ENCODE measurements at places on chromosomes 4 and X.

DNA sequence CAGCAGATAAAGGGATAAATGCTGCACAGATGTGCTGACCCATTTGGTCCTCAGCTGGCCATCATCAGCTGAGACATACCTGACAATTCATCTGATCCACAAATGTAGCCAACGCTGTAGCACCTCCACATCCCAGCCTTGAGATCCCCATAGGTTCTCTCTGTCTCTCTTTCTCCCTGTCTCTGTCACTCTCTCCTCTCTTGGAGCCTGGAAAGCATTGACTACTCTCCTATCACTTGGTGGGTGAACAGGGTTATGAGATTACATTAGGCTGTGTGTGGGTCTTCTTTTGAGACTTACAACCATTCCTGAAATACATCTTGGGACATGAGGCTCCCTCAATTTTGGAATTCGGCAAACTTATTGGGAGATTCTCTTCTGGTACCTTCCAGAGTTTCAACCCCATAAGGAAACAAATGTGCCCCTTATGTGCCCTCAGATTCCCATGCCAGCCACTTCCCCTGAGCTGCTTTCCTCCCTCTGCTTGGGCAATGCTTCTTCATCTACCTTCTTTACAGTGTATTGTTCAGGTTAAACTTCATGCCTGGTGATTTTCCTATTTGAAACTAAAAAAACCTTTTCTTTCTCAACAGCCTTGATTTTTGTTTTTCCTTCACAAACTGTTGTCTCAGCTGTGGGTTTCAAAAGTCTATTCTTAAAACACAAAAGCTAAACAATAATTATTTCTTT is 29.1 kb upstream of the FGF2 start:
- no peak for DNase-seq

DNA sequence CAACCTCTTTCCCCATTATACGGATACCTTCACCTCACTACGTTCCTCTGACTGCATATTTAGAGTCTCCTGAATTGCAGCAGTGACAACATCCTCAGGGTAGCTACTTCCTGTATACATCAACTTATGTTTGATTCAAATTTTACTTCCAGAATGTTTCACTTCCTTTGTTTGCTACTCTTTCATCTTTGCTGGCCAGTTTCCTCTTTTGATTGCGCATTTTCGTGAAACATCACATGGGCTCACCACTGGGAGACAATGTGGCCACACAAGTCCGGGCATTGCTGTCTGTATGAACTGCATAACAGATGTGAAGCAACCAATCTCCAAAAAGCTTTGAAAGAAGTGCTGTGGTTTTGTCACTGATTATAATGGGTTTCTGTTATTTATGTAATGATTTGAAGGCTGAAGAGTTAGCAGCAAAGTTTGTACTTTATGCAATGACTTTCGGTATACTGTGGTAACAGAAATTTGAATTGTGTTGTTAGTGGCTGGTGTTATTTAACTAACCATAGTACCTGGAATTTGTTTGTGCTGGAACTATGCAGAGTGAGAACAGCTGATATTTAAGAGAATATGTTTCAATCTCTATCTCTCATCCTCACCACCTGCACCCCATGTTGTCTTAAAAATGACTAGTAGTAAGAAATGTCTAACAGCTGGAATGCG is 7.4 kb downstream of the SNCA start:
- no peak for DNase-seq

- no peak for DNase-seq
Observed at GRCh38 chrX:108198420-108198819, 106.8 kb downstream of the ATG4A start.

GRCh38 chr4:101191302-101192098 is 155.8 kb downstream of the PPP3CA start:
- no peak for DNase-seq

DNA sequence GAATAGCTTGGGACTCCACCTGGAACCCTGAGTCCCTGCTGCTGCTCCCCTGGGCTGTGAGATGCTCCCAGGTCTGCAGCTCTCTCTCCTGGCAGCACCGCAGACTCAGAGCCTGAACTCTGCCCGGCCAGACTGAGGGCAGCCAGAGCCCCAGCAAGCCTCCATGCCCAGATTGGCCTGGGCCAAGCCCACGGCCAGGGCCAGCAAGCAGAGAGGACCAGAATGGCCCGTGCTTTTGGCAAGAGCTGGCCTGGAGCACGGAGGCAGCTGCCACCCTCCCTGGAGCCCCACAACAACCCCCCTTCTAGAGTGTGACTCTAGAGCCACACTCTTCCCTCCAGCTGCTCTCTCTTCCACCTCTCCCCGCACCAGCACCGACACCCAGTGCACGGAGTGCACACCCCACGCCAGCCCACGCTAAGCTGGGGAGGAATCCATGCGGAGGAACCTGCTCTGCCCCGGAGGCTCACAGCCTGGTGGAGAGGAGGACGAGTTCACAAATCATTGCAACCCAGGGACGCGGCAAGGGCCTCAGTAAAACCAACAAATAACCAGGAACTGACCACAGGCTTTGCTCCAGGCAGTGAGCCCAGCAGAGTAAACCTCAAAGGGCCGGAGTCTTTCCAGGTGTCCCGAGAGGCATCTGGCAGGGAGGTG is 110.3 kb downstream of the HMX1 start:
- no peak for DNase-seq

- DNase-seq, result no peak
Observed at GRCh38 chr4:141432000-141432712, 204.2 kb upstream of the IL15 start.

DNA sequence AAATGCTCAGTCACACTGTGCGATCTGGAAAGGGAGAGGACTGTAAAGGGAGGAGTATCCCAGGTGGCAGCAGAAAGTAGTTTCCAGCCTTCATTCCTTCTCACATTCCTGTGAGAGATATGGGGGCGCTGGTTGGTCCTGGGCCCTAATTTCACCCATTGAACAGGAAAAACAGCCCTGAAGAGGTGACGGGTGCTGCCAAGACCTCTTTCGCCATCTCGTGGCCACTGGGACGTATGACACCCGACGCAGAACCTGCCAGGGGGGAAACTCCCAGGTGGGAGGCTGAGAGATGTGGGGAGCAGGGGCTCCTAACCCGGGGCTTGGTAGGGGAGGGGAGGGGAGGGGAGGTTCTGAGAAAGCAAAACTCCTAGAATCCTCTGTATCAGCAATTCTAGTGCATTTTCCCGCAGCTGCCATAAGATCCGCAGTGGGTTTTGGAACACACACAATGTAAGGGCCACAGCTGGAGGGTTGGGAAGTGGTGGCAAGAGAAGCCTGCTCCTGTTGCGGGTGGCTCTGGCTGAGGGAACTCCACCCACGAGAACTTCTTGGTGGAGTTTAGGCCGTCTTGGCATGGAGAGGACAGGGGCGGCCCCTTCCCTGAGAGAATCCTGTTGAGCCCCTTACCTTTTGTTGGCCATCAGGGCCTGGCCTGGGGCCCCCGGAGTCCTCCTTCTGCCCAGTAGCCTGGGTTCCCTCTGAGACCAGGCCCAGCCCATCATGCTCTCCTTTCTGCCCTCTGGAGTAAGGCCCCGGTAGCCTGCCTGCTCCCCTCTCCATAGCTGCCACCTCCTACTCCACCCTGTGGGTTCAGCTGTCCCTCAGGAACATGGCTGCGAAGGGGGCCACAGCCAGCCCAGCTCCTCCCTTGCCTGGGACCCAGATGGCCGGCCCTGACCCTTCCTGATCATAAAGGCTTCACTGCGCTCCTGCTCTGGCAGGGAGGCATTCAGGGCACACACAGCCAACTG is 134.1 kb downstream of the OR13H1 start:
- peak; percentile 16 for DNase-seq

GRCh38 chr4:123731035-123731434 is 334.4 kb downstream of the SPRY1 start:
- no peak for DNase-seq

- no peak for DNase-seq
Observed at GRCh38 chr4:176413171-176413570, 93.4 kb downstream of the SPCS3 start.

- DNase-seq, result no peak
Observed at GRCh38 chr4:74934016-74934831, 1.3 kb downstream of the PARM1 start.

DNA sequence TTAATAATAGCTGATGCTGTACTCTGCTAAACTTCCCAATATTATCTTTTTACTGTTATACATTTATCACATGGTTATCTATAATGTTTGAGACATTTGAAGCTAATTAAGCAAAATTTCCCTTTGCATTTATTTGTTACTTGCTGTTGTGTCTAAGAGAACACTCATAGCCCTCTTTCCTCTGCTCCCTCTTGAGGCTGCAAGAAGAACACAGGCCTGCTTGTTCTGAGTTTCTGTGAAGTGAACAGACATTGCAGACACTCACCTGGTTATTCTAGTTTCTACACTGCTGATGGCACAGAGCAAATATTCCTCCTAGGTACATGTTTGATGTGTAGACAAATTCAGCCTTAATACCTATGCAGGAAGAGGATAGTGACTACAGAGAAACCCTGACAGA is 367.8 kb downstream of the GASK1B start:
- DNase-seq, result no peak

- no peak for DNase-seq
Observed at GRCh38 chrX:150324035-150324728, 38.9 kb upstream of the MAMLD1 start.

- no peak for DNase-seq
Observed at GRCh38 chrX:41889317-41890025, 33.9 kb downstream of the CASK start.

GRCh38 chr4:116520886-116521285 is 564.5 kb downstream of the TRAM1L1 start:
- no peak for DNase-seq

DNA sequence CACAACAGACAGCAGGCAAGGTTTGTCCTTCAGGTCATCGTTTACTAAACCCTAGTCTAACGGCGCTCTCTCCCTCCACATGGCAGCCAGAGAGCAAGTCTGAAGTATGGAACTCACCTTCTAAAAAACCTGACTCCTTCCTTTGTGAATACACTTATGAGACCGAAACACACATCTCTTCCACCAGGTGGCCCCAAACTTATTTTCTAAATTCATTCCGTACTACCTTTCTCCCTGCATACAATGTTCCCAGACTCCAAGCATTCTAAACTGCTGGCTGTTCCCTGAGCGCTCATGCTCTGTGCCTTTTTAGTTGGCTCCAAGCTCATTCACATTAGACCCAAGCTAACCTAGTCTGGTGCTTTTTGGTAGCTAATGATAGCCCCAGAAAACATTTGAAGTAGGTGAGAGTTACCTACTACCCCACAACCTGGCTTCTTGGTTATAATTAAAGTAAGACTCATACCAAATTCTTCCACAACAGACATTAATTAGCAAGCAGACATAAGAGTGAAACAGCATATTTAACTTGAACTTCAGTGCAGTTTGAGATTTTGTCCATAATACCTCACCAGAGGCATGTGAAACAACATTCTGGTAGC is 67.6 kb upstream of the DCLK2 start:
- DNase-seq, result no peak

- DNase-seq, result no peak
Observed at GRCh38 chr4:3337811-3338210, 45.0 kb downstream of the RGS12 start.

- DNase-seq, result no peak
Observed at GRCh38 chr4:30525662-30526315, 194.4 kb upstream of the PCDH7 start.

DNA sequence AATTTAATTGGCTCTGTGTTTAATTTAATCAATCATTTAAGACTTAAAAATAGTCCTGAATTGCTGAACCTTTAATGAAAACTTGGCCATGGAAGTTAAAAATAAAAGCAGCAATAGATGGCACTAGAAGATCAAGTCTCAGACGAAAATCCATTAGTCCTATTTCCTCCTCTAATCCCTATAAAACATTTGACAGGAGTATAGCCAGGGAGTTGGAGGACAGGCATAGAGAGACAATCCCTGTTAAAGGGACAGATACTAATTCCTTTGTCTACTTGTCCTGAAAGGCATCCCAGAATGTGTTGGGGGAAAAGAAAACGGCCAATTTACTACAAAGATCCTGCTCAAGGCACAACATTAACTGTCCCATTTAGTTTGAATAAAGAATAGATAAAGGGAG is 276.3 kb upstream of the TACR3 start:
- peak; percentile 9 for DNase-seq

DNA sequence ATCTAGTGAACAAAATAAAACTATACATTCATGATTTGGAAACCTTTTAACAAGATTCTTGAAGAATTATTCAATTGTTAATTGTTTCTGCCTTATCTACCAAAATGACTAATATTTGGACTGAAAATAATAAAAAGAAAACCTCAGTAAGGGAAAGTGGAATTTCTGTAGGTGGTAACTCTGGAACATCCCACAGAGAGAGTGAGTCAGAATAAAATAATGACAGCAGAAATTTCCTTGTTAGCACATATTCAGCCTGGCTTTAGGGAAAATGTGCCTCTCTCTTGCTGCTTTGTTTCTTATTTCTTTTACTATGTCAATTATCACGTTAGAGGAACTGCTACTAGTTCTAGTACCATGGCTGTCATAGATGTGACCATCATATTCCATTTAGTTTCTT is 421.5 kb upstream of the GNPDA2 start:
- no peak for DNase-seq

DNA sequence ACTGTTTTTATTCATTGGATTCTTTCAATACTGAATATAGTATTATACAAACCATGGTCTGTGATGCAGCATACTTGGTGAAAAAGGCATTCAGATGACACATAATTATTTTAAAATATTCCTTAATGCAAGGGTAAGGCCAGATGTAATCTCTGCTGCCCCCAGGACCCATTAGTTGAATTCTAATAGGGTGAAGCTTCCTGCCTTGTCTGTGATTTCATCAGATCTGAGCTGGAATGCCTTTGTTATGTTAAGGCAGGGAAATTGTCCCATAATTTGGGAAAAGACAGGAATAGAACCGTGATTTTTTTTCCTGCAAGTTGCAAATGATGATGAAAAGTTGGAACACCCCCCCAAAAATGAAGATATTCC is 26.1 kb downstream of the ZRSR2 start:
- no peak for DNase-seq

GRCh38 chr4:957581-958313 is 15.6 kb downstream of the DGKQ start:
- DNase-seq, result no peak

- no peak for DNase-seq
Observed at GRCh38 chr4:7676398-7676922, 241.7 kb upstream of the PSAPL1 start.

DNA sequence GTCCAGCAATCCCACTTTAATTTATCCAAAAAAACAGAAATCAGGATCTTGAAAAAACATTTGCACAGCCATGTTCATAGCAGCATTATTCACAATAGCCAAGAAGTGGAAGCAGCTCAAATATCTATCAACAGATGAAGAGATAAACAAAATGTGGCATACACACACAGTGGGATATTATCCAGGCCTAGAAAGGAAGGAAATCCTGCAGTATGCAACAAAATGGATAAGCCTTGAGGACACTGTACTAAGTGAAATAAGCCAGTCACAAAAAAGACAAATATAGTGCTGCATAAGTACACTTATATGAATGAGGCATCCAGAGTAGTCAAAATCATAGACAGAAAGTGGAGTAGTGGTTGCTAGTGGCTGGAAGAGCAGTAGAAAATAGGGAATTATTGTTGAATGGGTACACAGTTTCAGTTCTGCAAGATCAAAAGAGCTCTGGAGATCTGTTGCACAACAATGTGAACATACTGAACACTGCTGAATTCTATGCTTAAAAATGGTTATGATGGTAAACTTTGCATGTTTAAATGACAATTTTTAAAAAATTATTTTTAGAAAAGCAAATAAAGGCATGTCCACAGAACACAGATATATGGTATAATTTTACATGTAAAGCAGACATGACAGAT is 25.6 kb downstream of the CHM start:
- DNase-seq, result no peak
